GM04504 (cell line): ENCODE measurements at places on chromosomes 12 and 14.

GRCh38 chr12:67202011-67202677, 67.0 kb upstream of the CAND1 start:
- DNase-seq = no peak

- no peak for DNase-seq
Measured at GRCh38 chr14:63692310-63693020, 35.4 kb downstream of the SGPP1 start.

GRCh38 chr14:62077676-62078261, 315.5 kb downstream of the SNAPC1 start:
- no peak for DNase-seq

GRCh38 chr14:73211251-73212040, 25.9 kb upstream of the PAPLN start:
- DNase-seq = no peak

DNA sequence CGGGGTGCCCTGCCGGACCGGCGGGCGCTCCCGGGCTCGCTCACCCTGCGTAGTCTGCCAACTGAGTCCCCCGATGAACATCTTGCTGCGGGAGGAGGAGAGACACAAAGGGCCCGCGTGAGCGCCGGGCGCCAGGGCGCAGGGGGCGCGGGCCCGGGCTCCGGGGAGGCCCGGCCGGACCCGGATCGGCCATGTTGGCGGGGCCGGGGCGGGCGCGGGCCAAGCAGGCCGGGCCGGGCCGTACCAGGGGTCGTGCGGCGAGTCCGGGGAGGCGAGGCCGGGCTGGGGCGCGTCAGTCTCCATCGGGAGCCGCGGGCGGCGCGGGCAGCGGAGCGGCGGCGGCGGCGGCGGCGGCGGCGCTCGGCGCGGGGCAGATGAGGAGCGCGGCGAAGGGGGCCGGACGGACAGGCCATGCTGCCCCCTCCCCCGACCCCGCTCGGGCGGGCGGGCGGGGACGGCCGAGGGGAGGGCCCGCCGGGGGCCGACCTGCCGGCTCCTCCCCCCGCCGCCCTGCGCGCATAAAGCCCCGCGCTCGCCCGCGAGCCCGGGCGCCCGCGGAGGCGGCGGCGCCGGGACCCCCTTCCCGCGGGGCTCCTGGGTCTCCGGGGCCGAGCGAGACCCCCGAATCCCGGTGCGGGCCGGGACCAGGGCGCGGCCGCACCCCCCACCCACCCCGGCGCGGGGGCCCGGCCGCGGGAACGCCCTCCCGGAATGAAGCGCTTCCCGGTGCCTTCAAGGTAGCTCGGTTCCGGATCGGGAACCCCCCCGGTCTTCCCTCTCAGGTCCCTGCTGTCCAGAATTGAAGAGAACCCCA, at the start of gene MSI1:
MSI1 (minus strand) TSS at position 376 of the 814 bp plus-strand sequence; CDS start at position 303, 73 bp downstream.
- no peak for DNase-seq

GRCh38 chr14:92759679-92760523, 11.5 kb upstream of the LGMN start:
- DNase-seq = no peak

- DNase-seq = no peak
Measured at GRCh38 chr14:74737753-74738325, 24.9 kb downstream of the FCF1 start.

DNA sequence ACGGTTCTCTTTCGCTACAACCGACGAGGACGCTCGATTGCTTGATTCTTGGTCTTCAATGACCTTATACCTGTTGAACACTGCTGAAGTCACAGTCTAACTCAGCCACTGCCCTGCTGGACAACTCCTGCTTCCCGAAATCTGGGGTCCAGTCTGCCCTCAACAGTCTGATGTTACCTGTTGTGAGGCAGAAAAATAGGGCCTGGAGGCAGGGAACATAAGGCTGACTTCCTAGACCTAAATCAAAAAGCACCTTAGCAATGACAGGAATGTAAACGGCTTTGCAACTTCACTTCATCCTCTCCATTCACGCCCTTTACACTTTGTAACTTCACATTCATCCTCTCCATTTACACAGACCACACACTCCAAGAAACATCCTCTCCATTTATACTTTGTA, 597 bp upstream of the GLTP start:
- DNase-seq = no peak

GRCh38 chr12:40769846-40770245, 77.6 kb downstream of the CNTN1 start:
- no peak for DNase-seq

DNA sequence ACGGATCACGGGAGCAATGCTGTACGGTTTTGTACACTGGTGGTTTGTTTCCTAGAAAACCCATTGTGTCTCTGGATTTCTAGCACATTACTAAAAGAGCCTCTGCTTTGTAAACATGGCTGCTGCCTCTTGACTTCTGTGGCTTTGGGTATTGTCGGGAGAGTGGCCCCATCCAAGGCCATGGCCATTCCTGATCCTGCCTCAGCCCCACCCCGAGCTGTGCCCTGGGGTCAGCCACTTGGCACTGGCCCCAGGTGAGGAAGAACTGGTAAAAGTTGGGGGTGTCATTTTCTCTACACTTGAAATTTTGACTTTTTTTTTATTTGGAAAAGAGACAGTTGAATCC, 36.5 kb downstream of the SLC8B1 start:
- no peak for DNase-seq

DNA sequence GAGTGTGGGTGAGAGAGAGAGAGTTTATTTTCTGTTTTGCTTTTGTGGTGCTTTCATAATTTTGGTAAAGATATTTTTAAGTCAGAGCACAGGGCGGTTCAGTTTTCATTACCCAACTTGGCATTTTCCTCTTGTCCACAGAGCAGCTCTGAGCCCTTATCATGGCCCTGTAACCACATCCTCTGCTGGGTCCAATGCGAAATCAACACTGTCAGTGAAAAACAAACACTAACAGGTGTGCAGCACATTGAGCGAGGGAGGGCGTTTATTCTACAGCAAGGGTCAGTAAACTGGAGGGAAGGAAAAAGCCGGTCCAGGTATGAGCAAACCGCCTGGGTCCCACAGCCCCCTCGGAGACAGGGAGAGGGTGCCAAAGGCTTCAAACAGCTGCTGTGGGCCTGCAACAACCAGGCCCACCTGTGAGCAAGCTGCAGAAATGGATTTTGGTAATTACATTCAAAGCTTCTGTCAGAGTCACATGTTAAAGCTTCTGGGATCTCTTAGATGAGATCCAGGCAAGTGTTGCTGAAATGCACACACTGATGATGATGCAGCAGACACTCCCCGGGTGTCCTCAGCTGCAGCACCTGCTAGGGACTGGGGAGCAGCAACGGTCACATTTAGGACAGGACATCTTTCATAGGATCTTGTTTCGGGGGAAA, 132.7 kb upstream of the DYRK2 start:
- no peak for DNase-seq

- no peak for DNase-seq
Measured at GRCh38 chr14:39827901-39828655, 395.8 kb upstream of the FBXO33 start.

DNA sequence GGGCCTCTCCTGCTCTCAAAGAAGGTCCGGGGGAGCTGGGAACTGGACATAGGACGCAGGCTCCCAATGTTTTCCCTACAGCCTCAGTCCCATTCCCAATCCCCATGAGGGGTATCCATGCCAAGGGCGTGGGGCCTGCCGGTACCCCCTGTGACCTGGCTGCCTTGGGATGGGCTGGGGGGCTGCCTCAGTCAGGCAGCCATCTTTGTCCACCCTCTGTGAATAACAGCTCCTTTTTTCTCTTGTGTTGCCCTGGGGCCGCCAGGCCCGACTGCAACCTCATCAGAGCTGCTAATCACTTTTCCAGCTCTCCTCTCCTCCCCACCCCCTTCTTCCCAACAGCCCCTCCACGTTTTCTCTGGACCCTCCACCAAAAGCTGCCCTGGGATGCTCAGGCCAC, 11.2 kb downstream of the FIGNL2 start:
- DNase-seq = no peak

- no peak for DNase-seq
Measured at GRCh38 chr12:40632933-40633332, 59.3 kb upstream of the CNTN1 start.

GRCh38 chr12:118033902-118034301, 17.4 kb downstream of the RFC5 start:
- no peak for DNase-seq

GRCh38 chr14:68575426-68575825, 217.4 kb downstream of the ZFP36L1 start:
- no peak for DNase-seq

- no peak for DNase-seq
Measured at GRCh38 chr12:22625762-22626294, 857 bp downstream of the ETNK1 start.

DNA sequence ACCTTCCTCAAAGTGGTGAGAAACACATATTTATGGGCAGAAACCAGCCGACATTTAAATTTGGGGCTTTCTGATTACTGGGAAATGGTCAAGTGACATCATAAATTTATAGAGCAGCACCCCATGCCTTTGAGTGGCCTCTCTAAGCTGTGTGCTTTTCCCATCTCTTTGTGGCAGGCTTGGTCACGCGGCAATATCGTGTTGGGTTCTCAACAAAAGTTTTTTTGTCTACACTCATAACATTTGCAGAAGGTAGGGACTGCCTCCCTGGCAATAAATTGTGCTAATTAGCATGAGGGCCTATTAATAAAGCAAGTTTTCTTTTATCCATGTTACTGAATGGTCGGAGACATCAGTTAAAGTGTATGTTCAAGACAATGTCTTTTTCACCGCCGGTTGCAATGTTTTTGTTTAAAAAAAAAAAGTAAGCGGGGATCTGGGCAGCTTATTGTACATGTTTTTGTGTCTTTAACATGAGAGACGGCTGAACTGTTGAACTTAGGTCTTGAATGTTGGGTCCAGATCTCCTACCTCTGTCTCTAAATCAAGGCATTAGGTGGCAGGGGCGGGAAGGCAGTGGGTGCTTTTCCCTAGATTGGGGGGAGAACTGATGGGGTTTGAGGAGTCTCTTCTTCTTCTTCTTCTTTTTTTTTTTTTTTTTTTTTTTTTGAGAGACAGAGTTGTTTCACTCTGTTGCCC, 193.3 kb downstream of the PHETA1 start:
- no peak for DNase-seq

DNA sequence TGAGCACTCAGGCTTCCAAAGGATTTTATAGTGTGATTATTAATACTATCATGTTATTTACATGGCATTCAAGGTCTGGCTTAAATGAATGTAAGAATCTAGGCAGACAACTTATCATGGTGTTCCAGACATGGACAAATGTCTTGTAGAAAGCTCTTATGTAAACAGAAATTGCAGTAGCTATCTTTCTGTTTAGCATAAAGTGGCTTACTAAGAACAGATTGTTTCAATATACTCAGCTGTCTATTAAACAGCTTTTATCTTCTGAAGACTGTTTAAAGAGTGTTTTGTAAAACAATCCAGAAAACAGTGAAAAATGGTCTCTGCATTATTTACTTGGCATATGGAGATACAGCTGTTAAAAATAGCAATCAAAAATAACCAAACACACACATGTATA, 1061.8 kb upstream of the SEL1L start:
- DNase-seq = no peak

- DNase-seq = no peak
Measured at GRCh38 chr12:60043236-60043635, 447.4 kb downstream of the SLC16A7 start.

DNA sequence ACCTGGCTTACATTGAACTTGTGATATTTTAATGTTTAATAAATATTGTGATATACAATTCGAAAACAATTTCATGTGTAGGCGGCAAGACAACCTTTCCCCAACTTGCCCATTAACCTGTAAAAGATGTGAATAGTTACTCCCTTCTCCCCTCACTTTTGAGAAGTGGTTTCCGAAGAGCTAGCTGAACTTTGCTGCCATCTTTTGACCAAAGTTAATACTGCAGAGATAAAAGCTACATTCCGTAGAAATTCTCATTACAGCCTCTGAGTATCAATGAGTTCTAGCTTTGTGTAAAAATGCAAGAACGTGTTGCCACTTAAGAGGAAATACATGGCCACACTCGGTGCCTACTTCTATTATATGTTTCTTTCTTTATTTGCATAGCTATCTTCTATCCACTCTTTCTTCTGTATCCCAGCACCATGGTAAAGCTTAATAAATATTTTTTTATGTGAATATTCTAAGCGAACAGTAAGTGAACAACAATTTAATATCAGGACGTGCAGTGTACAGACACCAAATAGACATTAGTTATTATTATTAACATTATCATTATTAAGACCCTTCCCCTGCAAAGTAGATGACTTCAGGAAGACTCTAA, 105.1 kb upstream of the TMEM260 start:
- peak; percentile 10 for DNase-seq

GRCh38 chr12:74910831-74911230, 298.8 kb downstream of the KCNC2 start:
- DNase-seq = no peak

GRCh38 chr14:101780887-101781239, 19.4 kb downstream of the PPP2R5C start:
- DNase-seq = no peak

DNA sequence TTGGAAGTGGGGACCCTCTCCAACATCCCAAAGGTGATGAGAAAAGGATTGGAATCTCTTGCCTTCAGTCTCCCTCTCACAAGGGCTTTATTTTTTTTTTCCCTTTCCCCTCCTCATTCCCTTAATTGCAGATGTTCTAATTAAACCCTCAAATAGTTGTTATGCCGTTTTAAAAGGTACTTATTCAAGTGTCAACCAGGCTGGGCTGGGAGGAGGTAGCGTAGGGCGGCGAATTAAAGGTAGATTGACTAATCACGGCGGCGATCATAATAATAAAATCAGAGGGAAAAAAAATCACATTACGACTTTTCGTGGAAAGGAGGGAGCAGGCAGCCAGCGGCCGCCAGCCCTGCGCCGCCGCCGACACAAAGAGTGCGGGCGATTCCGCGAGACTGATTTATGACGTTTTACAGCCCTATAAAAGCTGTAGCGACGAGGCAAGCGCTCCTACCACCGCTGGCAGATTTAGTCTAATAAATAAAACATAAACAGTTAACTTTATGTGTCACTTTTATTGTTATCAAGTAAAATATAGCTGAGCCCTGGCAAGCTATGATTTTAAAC, 1.7 kb upstream of the HOXC4 start:
- DNase-seq = peak; percentile 77

DNA sequence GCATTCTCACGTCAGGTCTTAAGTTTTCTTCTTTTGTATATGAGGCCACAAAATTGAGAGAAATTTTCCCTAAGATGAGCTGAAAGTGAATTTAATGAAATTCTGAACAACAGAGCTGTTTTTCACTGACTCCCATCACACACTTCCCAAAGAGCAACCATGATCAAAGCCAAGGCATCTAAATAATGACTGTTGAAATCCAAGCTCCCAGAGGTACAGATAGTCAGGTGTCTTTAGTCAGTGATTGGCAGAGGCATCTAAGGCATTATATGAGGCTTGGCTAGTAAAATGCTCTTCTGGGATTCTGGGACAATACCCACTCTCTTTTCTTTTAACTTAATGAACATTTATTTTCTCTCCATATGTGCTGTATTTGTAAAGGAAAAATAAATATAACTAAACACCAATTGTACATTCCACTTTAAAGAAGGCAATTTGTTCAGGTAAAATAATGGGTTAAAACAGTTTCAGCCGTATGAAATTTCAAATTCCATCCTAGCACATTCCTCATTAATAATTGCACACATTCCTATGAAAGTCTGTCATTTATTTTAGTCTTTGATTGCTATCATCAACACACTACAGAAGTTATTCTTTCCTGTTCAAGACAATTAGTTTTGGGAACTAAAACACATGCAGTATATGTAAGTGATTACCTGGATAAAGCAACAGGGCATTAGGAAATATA, 871 bp upstream of the SSTR1 start:
- DNase-seq = no peak
